ENCODE measurements at places on chromosomes 13 and 19.

DNA sequence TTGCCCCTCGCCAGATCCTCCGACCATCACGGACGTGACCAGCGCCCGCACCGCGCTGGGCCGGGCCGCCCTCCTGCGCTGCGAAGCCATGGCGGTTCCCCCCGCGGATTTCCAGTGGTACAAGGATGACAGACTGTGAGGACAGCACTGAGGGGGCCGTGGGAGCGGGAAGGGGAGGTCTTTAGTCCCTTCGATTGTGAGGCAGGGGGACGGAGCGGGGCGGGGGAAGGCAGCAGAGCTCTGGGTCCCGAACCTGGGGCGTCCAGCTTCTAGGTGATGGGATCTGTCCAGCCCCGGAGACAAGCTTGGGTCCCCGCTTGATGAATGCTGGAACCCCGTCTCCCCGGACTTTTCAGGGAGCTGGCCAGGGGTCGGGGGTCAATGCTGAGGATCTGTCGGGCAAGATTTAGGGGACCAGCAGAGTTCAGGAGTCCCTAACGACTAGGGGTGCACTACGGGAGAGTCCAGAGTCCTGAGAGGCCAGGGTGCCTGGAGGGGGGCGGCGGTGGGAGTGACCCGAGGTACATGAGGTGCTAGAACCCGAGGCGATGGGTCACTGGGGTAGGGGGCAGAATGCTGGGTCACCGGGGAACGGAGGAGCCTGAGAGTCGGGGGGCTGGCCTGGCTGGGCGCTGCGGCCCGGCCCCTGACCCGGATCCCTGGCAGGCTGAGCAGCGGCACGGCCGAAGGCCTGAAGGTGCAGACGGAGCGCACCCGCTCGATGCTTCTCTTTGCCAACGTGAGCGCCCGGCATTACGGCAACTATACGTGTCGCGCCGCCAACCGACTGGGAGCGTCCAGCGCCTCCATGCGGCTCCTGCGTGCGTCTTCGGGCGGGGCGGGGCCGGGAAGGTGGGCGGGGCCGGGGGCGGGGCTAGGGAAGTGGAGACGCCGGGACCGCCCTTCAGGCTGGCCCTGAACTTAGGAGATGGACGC, 14.6 kb downstream of the VSIG10L start:
- DNase-seq, result peak; percentile 40

- DNase-seq, result no peak
Measured at GRCh38 chr19:45528744-45529419, 21.6 kb downstream of the VASP start.

DNA sequence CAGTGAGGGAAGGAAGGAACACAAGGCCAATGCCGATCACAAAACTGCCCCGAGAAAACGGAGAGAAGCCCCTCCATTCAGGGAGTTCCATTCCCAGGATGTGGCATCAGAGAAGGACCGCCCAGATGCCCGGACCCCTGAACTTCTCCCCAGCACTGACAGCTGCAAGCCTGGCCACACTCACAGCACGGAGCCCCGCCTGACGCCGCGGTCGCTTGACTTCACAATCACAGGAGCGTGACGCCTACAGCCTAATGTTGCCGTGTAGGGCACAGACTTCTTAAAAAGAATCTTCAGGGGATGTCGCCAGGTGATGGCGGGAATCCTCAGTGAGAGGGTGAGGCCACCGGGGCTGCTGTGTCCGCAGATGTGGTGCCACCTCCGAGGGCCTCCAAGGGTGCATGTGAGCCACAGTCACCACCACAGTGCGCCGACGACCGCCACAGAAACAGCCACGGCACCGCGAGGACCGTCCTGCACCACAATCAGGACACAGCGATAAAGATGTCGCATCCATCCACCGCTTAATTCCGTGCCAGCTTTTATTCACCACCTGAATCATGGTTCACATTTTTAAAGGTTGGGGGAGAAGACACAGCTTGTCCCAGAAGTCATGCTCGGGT, 77.2 kb downstream of the SPACA7 start:
- DNase-seq, result no peak

- no peak for DNase-seq
Measured at GRCh38 chr13:85334187-85334586, 465.0 kb downstream of the SLITRK6 start.

- DNase-seq, result no peak
Measured at GRCh38 chr19:47133021-47133471, 2.4 kb downstream of the SAE1 start.

GRCh38 chr13:76641056-76641455, 245.1 kb downstream of the KCTD12 start:
- DNase-seq, result no peak

DNA sequence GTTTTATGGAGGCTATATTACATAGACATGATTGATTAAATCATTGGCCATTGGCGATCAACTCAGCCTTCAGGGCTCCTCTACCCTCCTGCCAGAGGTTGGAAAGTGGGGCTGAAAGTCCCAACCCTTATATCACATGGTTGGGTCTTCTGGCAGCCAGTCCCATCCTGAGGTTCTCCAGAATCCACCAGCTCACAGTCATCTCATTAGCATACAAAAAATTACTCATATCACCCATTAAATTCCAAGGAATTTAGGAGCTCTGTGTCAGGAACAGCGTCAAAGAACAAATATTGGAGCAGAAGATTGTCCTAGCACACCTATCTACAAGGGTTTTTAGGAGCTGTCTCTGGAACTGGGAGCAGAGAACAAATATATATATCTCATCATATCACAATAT, 39.4 kb upstream of the FARP1 start:
- DNase-seq, result no peak

DNA sequence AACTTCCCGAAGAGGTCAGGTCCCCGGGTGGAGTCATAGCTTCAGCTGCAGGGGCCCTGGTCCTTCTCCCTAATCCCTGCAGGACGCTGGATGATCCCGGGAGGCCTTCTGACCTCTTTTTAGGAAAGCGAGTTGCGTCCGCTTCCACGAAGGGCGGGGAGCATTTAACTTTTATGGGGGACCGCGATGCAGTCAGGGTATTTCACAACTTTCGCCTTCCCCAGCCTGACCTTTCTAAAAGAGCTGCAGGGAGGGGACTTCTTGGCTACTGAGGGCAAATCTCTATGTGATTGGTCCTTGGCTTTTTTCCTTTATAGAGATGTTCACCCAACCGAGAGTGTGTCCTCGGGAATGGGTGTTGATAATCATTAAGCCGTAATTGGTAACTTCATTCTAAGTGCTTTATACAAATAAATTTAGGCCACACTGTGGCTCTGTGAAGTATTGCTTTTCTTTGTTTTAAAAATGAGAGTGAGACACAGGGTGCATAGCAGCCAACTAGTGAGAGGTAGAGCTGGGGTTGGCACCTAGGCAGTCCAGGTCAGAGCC, 778 bp downstream of the ZNF230 start:
- no peak for DNase-seq

DNA sequence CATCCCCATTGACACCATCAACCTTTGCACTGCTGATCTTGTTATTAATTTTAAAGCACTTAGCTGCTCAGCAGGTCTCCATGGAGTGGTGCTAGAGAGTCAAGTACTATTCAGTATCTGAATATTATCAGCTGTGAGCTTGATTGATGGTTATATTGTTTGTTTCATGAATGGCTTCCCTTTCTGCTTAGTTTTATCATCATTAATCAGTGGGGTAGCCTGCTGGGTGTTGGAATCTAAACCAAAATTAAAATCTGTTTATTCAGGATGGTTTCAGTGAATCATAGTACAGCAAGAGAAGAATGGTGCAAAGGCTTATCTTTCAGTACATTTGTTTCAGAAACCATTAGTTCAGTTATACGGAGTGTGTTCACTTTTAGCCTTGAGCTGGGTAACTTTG, 42.5 kb upstream of the SCEL start:
- no peak for DNase-seq
